ENCODE measurements at places on chromosomes 1 and 21.

DNA sequence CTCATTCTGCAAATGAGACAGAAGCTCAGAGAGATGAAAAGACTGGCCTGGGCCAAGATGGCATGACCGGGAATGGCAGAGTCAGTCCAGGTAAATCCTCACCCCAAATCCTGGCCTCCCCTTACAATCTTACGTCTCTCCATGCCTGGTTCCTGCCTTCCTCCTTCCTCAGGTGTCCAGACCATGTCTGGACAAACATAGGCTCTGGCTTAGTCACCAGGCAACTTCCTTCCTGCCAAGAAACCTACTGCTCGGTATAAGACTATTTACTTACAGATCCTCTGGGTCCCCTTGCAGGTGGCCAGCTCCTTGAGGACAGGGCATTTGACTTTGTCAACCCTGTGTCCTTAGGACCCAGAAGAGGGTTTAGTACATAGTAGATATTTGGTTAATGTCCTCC, 69.4 kb upstream of the ROR1 start:
- no peak for DNase-seq

- DNase-seq, result peak; percentile 74
Measured at GRCh38 chr1:167517535-167518330, 596 bp downstream of the CD247 start.

- no peak for DNase-seq
Measured at GRCh38 chr1:72278461-72278860, 3.9 kb downstream of the NEGR1 start.

GRCh38 chr1:225631021-225631663, 21.8 kb downstream of the ENAH start:
- DNase-seq, result no peak

- no peak for DNase-seq
Measured at GRCh38 chr1:11898831-11899467, 27.3 kb downstream of the KIAA2013 start.

DNA sequence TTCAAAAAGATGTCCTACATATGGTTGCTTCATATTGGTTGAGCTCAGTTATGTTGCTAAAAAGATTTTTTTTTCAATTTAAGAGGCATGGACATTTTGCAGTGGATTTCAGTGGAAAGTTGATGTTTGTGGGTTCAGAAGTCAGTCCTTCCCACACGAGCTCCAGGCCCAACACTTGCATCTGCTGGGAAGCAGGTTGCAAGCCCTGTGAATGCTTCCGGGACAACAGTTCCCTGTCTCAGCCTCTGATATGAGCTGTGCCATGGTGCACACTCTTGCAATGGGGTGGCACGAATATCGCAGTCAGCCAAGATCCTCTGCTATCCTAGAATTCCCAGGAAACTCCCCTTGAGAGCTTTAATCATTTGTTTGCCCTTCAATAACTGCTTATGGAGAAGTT, 30.3 kb upstream of the ABCG1 start:
- no peak for DNase-seq

DNA sequence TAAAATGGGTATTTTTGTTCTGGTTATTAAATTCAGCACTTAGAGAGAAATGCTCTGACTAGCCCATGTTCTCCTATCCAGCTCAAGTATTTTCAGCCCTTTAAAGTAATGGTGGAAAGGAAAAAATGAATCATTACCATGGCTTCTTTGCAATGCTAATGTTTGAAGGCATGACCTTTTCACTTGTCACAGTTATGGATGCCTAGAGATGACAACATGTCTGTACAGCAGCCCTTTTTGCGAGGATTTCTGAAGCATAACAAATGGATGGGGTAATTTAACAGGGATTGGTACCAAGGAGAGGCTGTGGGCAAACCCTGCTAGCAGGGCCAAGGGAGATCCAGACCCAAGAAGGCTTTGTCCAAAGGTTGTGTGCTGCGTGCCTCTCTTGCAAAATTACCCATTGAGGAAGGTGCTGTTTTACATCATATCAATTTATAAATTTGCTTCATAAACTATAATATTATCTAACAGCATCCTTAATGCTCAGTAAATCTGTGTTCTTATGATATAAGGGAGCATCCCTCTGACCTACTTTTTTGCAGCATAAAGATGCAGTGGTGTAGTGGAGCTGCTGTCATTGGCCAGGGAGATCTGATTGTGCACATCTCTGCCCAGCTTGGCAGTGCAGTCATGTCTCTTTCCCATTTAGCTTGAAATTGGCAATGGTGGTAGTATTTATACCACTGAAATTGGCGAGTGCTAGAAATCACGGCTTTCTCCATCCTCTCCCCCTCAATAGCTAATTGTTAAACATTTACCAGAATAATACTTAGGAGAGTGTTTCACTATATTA, 327.1 kb downstream of the PCP4 start:
- no peak for DNase-seq

DNA sequence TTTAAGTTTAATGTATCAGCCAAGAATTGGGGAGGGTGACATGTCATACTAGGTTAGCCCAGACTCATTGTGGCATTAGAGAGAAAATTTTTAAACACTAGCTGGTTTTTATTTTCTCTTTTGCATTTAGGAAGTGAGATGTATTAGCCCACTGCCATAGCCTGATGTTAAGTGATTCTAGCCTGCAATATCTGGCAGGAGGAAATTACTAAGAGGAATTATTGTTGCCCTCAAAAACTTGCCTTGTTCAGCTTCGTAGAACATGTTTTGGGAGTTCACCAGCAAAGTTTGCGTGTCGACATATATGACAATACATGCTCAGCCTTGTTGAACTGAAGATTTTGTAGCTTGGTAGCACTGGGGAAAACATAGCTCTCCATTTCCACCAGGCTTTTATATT, 12.5 kb downstream of the ADAM30 start:
- no peak for DNase-seq

DNA sequence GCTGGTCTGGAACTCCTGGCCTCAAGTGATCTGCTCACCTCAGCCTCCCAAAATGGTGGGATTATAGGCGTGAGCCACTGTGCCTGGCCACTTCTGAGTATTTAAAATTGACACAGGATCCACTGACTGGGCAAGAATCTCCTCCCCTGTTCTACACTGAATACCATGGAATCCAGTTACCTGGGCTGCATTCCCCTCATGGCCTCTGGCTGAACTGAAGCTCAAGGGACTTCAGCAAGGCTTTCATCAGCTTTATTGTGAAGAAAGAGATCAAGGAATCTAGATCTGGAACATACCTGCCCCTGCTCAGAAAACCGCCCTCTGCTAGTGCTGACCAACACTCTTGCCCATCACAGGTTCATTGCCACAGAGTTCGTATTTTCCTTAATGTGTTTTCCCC, 20.5 kb downstream of the NCF2 start:
- DNase-seq, result no peak

DNA sequence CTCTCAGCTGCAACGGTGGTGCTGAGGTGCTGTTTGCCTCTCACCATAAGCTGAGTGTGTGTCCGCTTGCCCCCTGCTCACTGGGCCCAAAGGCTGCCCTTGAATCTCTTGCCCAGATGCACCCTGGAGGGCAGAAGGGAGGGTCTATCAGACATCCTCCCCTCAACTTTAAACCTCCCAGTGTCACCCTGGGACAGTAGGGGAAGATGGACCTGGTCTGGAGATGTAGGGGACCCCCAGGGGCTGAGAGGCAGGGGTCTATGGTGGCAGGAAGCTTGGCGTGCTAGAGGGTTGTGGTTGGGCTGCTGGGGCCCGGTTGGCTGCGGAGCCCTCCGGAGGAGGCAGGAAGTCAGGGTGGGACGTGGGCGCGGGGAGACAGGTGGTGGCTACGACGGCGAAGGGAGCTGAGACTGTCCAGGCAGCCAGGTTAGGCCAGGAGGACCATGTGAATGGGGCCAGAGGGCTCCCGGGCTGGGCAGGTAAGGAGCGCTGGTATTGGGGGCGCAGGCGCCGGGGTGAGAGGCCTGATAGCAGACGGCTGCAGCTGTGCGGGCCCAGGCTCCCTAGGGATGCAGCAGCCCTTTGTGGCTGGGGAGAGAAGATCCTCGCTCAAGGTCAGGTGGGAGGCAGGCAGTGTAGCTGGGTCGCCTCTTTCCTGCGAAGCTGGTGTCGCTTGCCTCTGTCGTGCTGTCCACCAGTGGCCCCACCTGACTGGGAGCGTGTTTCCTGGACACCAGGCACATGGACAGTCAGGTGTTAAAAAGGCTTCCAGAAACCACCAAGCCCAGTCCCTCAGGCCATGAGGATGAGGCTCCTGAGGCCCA, at the start of gene LCK:
TSS of gene LCK (plus strand) at position 373 of the 824 bp plus-strand sequence. CDS start 23,065 bp downstream, outside the sequence.
- no peak for DNase-seq

GRCh38 chr1:234608911-234609690, 877 bp downstream of the IRF2BP2 start:
- DNase-seq, result no peak

DNA sequence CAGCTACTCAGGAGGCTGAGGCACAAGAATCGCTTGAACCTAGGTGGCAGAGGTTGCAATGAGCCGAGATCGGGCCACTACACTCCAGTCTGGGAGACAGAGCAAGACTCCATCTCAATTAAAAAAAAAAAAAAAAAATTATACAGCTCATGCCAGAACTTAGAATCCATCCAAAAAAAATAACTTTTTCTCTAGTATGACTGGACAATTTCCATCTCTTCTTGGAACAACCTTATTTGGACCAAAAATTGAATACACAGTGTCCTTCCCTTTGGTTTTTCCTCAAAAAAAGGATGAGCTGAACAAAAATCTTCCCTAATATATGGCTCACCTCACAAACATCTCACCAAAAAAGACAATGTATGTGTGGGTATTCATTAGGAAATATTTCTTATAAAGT, 73.7 kb downstream of the TOR3A start:
- no peak for DNase-seq

DNA sequence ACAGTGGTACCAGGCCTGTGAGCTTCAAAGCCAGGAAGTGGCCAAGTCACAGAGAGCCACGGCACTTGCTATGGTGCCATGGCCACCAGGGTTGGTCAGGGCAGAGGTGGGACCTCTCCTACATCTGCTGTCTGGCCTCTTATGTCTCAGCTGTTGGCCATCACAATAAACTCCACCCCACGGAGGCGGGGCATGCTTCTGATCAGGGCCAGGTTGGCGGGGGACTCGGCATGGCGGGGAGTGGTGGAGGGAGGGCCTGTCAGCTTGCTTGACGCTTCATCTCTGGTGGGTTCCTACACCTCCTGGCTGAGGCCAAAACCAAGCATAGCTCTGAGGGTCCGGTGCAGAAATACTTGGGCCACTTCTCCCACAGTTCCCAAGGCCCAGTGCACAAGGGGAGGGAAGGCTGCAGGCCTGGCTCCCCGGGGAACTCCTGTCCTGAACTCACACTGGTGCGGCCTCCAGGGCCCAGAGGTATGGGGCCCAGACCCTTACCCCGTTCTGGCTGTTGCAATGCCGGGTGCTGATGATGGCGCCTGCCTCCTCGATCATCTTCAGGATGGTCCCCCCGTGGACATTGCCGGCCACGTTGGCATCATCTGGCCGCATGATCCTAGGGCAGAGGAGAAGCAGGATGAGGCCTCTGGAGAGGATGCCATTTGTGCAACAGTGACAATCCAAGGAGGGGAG, 44.2 kb downstream of the ACOT7 start:
- no peak for DNase-seq

- DNase-seq, result no peak
Measured at GRCh38 chr1:151501474-151501873, 9.7 kb upstream of the CGN start.

DNA sequence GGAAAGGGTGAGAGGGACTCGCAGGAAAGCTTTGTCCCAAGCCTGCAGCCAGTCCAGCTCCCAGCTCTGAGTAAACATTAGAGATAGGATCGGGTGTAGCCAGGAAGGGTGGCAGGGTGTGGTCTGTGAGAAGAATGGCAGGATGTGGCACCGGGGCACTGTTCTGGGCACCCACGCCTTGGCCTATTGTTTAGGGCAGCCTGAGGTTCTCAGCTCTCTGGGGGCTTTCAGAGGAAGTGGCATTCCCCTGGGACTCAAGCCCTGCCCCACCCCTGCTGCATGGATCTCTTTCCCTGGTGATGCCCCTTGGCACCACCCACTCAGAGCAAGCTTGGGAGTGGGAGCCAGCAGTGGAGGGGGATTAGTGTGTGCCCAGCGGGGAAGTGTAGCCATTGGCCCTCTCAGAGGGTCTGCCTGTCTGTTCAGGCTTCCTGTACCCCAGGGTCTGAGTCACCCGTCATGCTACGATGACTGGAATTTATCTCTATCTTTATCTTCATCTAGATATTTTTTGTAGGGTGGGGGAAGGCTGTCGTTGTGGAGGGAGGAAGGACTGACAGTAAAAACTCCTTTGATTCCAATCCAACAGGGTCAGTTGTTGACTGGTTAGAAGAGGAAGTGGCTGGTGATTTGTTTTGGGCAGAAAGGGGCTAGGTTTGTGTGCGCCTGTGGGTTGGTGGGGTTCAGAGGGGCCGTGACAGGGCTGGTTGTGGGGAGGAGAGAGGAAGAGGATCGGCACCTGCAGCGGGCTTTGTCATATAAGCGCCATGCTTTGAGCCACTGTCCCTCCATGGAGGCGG, 31.6 kb downstream of the SOX13 start:
- DNase-seq, result no peak

DNA sequence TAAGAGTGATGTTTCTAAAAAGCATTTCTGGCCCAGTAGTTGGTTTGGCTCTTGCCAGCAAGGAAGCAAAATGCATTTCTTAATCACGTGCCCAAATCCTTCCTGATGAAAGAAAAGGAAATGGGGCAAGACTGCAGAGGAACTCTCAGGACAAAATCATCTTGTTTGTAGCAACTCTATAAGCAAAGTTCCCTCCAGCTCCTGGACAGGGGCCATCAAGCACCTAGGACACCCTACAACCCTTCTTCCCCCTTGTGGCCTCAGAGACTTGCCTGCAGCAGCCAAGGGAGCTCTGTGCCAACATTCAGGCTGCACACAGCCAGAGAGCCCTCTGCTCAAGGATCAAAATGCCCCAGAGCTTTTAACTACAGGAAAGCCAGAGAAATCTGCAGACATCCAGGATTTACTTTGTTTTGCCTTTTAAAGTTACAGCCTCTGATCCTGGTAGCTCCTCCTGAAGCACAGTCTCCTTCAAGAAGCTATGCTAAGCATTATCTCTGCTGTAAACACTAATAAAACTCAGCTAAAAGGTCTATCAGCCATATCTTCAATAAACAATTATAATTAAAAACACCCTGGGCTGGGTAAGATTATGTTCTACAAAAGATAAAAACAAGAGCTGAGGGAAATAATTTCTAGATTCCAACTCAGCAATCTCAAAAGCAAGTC, 105.0 kb downstream of the KIAA0319L start:
- DNase-seq, result no peak

GRCh38 chr1:234961456-234962339, 166.9 kb downstream of the TOMM20 start:
- DNase-seq, result no peak

DNA sequence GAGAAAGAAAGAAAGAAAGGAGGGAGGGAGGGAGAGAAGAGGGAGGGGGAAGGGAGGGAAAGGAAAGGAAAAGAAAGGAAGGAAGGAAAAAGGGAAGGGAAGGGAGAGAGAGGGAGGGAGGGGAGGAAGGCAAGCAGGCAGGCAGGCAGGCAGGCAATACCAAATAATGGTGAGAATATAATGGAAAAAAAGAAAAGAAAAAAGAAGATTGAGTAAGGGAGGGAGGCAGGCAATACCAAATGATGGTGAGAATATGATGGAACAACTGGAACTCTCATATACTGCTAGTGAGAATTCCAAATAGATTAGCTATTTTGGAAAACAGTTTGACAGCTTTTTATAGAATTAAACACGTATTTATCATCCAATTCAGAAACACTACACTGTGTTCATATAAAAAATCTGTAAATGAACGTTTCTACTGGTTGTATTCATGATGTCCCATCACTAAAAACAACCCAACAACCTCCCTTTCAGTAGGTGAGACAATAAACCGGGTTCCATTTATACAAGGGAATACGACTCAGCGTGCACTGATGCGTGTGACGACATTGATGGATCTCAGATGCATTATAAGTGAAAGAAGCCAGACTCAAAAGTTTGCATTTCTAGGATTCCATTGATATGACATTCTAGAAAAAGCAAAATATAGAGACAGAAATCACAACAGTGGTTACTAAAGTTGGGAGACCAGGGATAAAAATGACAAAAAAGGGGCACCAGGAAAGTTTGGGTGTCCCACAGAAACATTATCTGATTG, 226.4 kb downstream of the DSCAM start:
- DNase-seq, result no peak
